HuH-7 (cell line): ENCODE measurements at places on chromosomes 6 and 20.

GRCh38 chr6:164195942-164196281, 781.4 kb downstream of the QKI start:
- DNase-seq, result no peak

DNA sequence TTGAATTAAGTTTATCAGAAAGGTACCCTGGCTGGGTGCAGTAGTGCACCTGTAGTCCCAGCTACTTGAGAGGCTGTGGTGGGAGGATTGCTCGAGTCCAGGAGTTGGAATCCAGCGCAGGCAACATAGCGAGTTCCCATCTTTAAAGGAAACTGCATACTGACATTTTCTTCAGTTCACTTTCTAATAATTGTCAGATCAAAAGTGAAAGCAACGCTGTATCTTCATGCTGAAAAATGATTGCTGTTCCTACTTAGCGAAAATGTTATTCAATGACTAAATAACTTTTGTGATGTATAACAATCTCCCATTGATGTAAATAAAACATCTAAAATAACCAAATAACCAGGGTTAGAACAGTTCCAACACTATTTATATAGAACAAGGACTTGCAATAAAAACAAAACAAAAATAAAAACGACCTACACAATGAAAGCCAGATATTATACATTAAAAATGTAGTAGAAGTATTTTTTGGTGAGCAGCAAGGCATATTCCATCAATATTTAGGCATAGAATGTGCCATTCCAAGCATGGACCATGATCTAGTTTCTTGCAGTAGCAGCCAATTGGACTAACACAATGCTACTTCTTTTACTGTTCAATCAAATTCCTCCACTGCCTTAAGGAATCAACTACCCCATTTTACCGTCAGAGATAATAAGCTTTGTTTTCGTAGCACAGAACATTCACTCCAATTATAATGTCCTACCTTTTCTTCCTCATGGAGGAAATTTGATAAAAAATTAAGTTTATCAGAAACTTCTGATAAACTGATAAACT, 1.5 kb downstream of the LATS1 start:
- DNase-seq, result peak; percentile 28

DNA sequence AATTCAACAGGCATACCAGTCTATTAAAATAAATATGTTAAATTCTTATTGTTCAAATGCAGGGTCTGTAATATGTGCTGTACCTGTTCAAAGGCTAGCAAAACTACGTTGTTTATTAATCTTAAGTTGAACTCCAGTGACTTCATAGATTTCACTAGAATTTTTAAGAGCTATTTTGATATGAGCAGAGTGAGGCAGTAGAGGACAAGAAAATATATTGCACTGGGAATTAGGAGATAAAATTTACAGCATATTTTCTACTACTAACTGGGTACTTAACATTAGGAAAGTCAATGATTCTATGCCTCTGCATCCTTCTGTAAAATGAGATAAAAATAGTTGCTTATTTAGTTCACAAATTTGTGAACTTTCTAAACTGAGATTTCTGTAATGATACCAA, 162.2 kb upstream of the BMP5 start:
- DNase-seq, result no peak

GRCh38 chr6:121351916-121352315, 17.6 kb upstream of the TBC1D32 start:
- no peak for DNase-seq

- DNase-seq, result no peak
Measured at GRCh38 chr20:19749618-19750071, 8.4 kb upstream of the RIN2 start.

DNA sequence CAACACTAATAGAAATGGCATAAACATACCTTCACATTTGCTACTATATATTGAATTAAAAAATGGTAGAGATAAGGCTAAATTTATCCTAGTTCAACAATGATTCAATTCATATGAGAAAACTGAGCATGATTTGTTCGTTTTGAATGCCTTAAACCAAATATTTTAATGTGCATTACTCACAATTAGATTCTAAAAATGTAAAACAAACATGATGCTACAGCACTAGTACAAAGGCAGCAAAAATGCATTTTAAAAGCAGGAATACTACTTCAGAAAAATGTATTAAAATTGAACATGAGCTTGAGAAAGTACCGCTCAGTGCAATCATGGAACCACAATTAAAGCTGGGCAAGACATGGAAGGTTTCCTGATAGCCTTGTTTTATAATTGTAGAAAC, 195.3 kb downstream of the KCNQ5 start:
- no peak for DNase-seq

GRCh38 chr6:168609914-168610490, 169.0 kb downstream of the SMOC2 start:
- no peak for DNase-seq

DNA sequence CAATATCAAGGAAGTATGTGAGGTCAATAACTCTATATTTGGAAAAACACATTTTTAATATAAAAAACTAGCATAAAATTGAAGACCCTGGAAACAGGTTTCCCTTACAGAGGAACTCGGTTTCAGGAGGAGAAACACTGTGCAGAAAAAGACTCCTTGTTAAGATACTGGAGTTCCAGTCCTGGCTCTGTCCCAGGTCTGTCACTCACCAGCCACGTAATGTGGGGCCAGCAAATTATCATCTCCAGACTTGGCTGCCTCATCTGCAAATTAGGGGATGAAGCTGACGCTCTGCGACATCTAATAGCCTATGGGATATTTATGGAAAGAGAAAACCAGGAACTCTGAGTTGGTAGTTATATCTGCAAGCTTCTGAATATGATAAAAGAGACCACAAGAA, 702.7 kb downstream of the EPHA7 start:
- DNase-seq, result no peak

GRCh38 chr6:53179961-53180651, 31.5 kb upstream of the GCM1 start:
- no peak for DNase-seq

DNA sequence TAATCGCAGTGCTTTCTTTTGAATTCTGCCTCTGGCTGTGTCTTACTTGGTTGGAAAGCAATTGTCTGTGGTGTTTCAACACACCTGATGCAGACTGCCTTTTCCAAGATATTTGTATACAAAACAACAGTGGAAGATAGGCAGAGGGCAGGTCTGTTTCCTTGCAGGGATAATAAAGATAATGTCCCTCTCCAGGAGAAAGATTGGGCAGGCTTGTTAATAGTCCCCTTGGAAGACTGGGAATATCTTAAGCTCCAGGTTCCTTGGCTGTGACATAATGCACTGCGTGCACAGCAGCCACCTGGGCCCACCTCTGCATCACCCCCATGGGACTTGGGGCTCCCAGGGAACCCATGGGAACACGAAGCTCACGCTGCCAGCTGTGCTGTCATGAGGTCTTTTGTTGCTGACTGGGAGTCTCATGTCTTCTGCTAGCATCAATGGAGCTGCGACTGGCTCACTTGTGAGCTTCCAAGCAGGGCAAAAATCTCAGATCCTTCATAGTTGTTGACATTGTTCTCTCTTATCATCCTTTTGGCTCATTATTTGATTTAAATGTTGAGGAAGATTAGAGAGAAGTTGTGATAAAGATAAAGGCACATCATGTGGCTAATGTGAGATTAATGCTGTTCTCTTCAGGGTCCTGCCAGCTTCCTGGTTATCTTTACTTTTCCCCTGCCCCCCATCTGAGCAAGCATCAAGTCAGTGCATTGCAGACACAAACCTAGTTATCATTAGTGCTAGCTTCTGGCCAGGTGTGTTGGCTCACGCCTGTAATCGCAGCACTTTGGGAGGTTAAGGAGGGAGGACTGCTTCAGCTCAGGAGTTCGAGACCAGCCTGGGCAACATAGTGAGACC, 107.1 kb upstream of the ASF1A start:
- no peak for DNase-seq

GRCh38 chr6:31792761-31793171, 2.8 kb downstream of the VARS1 start:
- DNase-seq, result no peak

- DNase-seq, result no peak
Measured at GRCh38 chr6:96116674-96117073, 100.9 kb downstream of the FUT9 start.

GRCh38 chr6:84639396-84639795, 125.0 kb downstream of the TBX18 start:
- no peak for DNase-seq

- no peak for DNase-seq
Measured at GRCh38 chr20:3378138-3378537, 29.3 kb downstream of the DNAAF9 start.

GRCh38 chr6:4936681-4937041, 67.2 kb downstream of the RPP40 start:
- peak; percentile 42 for DNase-seq

DNA sequence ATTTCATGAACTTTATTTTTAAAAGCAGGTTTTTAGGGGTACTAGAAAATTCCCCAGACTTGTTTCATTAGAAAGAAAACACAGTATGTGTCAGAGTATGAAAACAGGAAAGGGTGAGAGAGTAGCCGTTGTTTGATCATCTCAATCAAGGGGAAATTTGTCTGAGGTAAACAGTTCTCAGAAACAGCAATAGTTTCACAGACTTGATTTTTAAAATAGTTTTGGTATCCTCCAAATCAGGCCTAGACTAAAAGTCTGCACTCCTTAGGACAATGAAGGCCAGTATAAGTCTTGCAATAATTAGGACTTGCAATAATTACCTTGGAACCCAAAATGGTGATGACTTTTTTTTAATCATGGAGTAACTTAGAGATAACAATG, 176.6 kb upstream of the TAB2 start:
- DNase-seq, result no peak

DNA sequence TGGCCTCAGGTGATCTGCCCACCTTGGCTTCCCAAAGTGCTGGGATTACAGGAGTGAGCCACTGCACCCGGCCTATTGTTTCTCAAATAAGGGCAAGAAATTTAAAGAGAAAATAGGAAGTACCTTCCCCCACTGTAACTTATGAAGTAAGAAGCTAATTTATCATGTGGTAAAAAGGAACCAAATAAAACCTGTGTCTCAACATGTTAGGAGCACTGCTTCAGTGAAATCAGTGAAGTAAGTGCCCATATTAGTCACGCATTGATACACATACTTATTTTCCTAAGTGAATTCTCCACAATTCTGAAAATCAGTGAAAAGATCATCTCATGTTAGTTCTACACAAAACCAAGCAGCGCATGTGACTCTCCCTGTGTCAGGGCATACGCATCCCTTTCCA, 14.2 kb upstream of the LPA start:
- no peak for DNase-seq

DNA sequence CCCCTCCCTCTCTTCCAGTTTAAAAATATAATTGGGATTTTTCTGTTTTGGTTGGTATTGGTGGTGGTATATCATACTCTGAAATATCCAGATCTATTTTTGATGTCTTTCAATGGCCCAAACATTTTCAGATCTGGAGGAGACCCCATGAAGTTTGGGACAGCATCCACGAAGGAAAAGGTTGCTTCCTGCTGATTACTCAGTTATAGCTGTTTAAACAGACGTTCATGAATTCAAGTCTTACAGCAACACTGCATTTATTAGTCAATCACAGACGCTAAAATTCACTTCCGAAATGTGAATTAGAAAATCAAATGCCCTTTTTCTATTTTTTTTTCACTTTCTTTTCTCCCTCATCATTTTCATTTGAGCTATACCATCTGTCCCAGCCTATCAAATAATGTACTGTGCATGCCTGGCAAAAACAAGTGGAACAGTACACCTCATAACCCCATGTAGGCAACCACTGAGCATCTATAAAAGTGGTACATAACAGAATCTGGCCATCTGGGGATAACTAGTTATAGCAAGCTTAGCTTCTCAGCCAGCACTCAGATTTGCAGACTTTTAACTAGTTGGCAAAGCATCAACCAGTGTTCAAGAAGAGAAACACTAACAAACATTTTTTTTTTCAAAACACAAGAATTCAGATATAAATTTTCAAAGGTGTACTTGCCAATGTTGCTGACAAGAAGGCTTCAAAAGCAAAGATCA, 124.5 kb downstream of the HIVEP2 start:
- no peak for DNase-seq

- DNase-seq, result no peak
Measured at GRCh38 chr6:6798448-6798860, 209.9 kb downstream of the LY86 start.

- no peak for DNase-seq
Measured at GRCh38 chr20:38875175-38875993, 50.8 kb upstream of the FAM83D start.

DNA sequence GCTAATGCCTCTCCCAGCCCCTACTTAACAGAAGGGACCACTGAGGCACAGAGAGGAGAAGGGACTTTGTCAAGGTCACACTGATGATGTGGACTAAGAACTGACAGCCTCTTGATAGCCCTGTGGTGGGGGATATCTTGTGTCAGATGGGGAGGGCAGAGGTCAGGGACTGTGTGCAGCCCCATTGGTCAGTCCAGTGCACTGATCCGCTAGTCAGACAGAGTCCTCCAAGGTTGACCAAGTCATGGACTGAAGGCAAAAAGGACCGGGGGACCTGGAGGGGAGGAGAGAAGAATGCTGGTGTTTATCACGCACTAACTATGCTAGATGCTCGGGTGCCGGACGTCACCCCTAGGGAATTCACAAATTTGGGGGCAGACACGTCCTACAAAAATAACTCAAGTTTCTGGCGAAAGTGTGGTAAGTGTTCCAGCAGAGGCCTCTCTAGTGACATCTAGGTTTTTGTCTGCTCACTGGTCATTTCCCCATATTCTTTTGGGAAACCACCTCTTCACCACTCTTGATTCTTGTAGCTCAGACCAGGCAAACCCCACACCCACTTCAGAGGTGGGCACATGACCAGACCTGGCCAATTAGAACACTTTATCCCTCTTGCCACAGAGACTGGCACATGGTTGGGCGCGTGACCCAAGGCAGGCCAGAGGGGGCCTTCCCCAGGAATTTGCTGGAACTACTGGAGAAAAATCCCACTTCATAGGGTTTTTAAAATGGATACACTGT, 21.0 kb downstream of the TCF15 start:
- no peak for DNase-seq

DNA sequence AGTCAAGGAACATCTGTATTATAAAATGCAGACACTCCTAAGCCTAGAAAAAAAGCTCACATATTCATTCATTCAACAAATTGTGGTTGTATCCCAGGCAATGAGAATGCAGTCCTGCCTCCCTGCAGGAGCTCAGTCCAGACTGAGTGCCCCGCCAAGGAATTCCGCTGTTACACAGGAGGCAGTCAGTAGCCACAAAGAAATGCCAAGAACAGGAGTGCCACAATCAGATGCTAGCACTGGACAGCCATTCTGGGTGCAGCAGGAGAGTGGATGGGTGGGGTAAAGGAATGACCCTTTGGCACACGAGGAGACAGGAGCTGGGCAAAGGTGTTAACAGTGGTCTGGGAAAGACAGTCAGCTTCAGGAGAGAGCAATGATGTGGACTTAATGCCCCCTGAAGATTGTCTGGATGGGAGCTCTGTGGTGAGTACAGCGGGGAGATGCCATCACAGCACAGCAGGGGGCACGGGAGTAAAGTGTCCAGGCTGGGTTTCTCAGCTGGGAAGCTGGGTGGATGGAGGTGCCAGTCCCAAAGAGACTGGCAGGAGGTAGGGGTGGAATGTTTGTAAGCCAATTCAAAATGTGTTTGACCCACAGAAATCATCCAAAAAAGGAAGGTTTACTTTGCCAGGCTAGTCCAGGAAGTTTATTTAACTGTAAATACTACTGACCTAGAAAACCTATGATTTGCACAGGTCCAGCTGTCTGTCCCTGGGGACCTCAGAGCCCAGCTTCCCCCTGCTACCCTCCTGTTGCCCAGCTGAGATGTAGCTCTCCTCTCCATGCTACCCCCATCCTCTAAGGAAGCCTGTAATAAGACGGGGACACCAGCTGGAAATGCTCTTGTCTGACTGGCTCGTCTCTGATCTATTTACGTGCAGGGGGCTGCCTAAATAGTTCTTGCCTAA, 84.1 kb downstream of the SLC23A2 start:
- no peak for DNase-seq
